ENCODE measurements at places on chromosomes 5 and 9.
A peak's percentile ranks its signal among the peaks of the same experiment; 100 is the strongest.

DNA sequence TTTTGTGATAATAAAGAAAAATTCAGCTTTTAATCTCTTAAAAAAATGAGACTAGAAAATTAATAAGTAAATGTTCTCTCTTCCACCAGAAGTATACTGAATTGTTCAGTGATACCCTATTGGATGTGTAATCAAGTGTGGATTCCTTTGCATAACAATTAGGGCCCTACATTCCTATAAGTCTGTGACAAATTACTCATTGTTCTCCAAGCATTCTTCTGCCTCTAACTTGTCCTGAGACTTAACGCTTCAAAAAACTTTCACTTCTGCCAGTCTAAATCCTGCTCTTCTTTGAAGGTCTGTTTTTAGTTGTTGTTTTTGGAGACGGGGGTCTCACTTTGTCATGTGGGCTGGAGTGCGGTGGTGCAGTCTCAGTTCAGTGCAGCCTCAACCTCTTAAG, 9.2 kb upstream of the DDX46 start:
- DNase-seq: no peak

DNA sequence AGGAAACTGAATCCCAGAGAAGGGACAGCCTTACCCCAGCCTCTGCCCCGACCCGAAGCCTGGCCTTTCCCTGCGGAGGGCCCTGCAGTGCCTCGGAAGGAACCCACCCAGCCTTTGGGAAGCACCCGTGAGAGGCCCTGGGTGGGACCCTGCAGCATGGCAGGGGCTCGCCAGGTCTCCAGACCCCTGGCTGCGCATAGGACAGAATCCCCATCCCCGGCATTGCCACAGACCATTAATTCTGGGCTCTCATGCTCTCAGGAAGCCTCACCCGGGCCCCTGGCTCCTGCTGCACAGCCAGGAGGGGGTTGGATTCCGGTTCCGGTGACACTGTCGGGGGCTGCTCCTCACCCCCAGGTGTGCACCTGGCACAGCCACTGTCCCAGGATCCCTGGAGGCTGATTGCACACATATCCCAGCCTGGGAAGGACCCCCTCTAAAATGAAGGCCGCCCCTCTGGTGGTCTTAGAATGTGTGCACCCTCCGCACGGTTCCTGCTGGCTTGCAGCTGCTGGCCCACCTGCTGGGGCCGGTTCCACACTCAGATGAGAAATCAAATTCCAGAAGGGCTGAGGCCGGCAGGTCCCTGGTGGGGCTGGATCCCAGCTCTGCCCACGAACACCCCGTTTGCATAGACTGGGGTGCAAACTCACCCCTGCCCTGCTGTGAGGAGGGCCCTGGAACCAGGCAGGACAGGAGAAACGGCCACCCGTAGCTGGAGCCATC, 4.7 kb downstream of the EGFL7 start:
- no peak for DNase-seq

DNA sequence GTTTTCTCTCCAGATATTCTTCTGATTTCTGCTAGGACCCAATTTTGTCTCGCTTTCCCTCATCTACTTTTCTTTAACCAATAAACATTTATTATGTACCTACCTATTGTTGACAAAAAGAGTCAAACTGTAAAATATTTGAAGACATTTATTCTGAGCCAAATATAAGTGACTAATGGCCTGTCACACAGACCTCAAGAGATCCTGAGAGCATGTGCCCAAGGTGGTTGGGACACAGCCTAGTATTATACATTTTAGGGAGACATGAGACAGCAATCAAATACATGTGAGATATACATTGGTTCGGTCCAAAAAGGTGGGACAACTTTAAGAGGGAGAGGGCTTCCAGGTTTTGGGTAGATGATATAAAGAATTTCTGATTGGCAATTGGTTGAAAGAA, 191.8 kb downstream of the NXNL2 start:
- DNase-seq: no peak

DNA sequence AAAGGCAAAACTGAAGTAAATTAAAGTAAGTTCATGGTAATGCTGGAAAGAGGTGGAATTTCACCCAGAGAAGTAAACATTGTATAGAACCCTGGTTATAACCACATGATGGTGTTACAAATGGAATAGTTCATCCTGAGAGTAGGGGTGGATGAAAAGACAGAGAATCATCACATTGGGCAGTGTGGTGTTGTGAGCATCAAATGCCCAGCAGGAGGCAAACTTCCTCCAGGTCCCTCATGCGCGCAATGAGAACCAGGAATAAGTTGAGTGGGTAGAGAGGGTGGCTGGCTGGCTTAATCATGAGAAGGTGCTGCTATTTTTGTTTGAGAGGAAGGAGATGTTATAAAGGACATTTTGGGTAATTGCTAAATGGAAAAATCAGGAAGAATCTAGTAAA, 163.3 kb upstream of the HMHB1 start:
- no peak for DNase-seq

GRCh38 chr9:122215663-122216062, 13.1 kb downstream of the LHX6 start:
- no peak for DNase-seq

- DNase-seq: peak; percentile 75
These were observed 162.0 kb downstream of the SLC25A46 start for GRCh38 chr5:110900829-110901228.

DNA sequence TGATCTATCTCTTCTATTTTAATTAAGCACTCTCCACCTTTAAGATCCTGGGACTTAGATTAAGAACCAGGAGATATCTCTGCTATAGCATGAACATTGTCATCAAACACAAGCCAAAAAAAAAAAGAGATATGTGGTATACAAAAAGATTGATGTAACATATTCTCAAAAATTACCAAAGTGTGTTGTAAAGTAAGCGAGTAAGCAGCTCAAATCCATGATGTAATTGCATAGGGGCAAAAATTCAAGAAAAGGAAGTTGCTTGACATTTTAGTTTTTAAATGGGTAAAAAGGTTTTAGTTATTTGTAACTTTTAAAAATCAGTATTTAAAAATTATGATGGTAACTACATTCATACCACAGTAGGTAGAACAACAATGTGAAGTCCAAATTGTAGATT, 40.7 kb downstream of the CNTRL start:
- DNase-seq: no peak

- DNase-seq: no peak
These were observed 878.9 kb upstream of the WWC1 start for GRCh38 chr5:167412556-167412955.

- peak; percentile 21 for DNase-seq
These were observed 82.2 kb downstream of the PRELID2 start for GRCh38 chr5:145752947-145753346.

- DNase-seq: peak; percentile 86
These were observed 12.4 kb upstream of the CXXC5 start for GRCh38 chr5:139635606-139636206.

- DNase-seq: no peak
These were observed 77.1 kb upstream of the CNTLN start for GRCh38 chr9:17057729-17058128.

DNA sequence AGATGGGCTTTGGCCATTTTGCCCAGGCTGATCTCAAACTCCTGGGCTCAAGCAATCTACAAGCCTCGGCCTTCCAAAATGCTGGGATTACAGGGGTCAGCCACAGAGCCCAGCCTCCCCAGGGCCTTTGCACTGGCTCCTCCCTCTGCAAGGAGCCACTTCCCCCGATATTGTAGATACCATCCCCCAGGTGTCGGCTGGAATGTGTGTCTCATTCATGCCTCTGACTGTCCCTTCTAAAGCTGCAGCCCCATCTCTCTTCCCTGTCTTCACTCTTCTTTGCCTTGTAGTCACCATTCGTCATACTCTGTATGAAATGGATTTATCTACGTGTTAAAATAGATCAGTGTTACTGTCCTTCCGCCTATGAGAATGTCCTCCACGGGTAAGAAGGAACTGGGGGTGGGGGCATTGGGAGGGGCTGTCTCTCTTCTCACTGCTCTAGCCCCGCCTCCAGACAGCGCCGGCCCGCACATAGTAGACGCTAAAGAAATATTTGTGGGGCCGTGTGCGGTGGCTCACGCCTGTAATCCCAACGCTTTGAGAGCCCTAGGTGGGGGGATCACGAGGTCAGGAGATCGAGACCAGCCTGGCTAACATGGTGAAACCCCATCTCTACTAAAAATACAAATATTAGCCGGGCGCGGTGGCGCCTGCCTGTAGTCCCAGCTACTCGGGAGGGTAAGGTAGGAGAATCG, 68.5 kb downstream of the LMX1B start:
- DNase-seq: no peak

DNA sequence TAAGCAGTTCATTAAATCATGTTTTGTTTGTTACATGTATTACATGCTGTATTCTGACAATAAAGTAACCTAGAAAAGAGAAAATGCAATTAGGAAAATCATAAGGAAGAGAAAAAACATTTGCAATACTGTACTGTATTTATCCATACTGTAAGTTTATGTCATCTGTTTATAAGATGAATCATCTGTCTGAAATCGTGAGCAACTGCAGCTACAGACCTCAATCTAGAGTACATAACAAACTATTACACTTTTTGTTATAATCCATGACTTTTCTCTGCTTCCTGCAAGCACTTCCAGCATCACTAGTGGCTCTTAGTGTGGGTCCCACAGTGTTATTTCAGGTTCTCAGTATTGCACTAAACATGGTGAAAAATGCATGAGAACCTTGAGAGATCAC, 144.4 kb upstream of the NR4A3 start:
- no peak for DNase-seq

GRCh38 chr9:20512636-20513035, 109.7 kb downstream of the MLLT3 start:
- peak; percentile 11 for DNase-seq

DNA sequence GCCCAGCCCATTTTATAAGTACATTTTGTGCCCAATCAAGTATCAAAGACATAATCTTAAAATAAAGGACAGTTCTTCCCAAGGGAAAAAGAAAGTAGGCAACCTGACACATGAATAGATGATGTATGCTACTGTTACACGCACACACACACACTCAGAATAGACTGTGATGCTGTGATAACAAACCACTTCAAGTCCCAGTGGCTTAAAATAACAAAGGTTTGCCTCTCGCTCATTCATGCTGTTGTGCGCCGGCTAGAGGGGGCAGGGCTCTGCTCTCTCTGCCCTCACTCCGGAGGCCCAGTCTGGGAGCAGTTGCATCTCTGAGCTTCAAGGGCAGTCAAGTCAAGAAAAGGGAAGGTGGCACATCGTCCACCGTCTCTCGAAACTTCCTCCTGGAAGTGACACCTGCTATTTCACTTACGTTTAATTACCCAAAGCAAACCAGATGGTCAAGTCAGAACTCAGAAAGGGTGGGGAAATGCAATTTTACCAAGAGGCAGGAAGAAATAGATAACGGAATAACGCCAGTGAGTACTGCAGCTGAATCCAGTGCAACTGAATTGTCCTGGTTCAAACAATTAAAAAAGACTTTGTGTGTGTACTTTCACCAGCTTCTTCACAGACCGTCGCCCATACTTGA, 43.3 kb downstream of the ANKRD33B start:
- DNase-seq: no peak

GRCh38 chr9:137492464-137493363, 33.6 kb upstream of the NSMF start:
- no peak for DNase-seq

DNA sequence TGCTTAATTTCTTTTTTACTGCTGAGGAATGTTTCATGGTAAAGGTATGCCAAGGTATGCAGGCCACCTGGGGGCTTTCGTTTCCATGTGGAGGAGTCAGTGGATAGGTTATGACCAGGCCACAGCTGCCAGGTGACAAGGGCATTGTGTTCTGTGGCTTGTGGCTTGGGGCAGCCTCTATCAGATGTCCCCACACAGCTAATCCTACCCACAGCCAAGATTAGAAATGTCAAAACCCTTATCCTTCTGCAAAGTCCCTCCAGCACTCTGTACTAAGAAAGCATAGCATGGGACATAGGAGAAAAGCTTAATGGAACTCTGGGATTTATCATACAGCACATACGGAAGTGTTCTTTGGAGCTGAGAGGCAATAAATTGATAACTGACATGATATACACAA, 171.2 kb upstream of the S1PR3 start:
- no peak for DNase-seq

- no peak for DNase-seq
These were observed 2326.0 kb upstream of the ACO1 start for GRCh38 chr9:30058463-30058862.

- DNase-seq: no peak
These were observed 359.0 kb upstream of the RORB start for GRCh38 chr9:74138182-74138581.

- no peak for DNase-seq
These were observed 5.3 kb downstream of the IRX4 start for GRCh38 chr5:1877103-1878049.

- DNase-seq: no peak
These were observed 79.2 kb downstream of the BOD1 start for GRCh38 chr5:173537228-173537627.

- DNase-seq: no peak
These were observed 10.0 kb upstream of the LECT2 start for GRCh38 chr5:135964670-135965320.

DNA sequence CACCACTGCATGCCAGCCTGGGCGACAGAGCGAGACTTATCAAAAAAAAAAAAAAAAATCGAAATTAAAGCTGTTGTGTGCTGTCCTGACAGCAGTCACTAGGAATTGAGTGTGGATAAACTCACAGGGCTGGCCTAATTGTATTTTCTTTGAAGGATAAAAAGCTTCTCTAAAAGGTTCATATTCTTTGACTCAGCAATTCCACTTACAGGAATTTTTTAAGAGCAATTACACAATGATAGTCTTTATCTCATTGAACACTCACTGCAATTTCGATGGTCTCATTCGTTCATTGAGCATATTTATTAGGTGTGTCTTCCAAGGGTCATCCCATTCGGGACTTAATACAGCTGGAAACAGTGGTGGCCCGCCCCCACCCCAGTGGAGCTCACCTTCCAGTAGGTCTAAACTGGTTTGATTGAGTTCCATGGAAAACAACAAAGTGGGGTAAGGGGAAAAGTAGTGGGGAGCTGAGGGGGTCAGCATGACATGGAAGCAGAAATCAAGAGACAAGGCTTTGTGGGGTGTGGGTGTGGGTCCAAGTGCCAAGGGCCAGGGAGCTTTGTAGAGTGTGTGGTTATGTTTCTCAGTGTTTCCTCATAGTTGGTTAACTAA, 6.7 kb downstream of the CDK9 start:
- DNase-seq: no peak

DNA sequence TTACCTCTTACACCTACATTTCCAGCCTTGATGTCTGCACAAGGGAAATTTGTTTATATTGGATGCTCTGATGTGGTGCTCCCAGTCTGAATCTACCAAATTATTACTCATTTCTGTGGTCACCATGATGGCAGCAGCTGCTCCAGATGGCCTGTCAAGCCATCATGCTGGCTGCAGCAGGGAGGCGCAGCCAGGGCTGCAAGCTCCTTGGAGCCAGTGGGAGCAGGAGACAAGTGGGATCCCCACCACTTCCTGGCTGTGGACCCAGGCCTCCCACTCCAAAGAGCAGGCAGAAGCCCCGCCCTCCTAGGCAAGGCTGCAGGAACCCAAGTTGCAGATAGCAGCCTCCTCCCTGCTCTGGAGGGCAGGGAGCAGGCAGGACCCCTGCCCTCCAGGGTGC, 241.1 kb upstream of the ATP10B start:
- DNase-seq: no peak

Data from skeletal muscle cell (primary cell).